ENCODE measurements at places on chromosomes 11 and 22. TPM values are rescaled to one million over a fixed set of nuclear protein-coding genes. Genes with fewer than 3 reads are reported as not detected.

The TSPAN18 gene
- 8.5 TPM for total RNA-seq

- DNase-seq = no peak
Observed at GRCh38 chr22:36563898-36564297, 34.9 kb upstream of the EIF3D start.

GRCh38 chr22:22408731-22409696 is 99.5 kb downstream of the ZNF280B start:
- no peak for DNase-seq

The ELFN2 gene
- total RNA-seq = 0.54 TPM

The HMOX1 gene
- 55.5 TPM for total RNA-seq

DNA sequence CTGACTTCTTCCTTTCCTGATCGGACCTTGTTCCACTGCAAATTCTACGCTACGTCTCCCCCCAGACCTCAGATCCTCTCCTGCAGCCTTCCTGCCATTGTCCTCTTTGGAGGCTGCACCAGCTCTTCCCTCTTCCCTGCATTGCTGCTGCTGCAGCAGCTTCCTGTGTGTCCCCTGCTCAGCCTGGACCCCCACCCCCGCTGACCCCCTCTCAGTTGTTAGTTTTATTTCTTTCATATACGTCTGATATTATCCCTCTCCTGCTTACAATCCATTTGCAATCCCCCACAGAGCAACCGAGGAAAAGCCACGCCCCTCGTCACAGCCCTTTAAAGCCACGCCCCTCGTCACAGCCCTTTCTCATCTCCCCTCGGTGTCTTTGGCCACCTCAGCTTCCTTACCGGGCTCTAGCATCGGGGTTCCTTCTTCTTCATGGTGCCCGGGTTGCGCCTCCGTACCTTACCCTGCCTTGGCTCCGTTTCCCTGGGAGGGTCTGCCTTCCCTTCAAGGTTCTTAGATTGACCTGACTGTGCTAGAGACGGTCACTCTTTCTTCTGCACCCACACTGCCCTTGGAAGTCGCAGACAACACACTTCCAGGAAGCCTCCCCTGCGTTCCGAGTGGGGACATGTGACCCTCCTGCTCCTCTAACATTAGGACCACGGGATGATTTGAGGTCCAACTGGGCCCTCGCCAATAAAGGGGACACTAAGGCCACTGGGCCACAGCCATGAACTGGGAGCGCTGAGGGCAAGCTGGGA is 4.8 kb downstream of the MRGPRG start:
- peak; percentile 21 for DNase-seq

GRCh38 chr11:12542186-12542935 is 131.9 kb upstream of the TEAD1 start:
- DNase-seq = no peak

The LDHAL6A gene
- total RNA-seq = not detected

DNA sequence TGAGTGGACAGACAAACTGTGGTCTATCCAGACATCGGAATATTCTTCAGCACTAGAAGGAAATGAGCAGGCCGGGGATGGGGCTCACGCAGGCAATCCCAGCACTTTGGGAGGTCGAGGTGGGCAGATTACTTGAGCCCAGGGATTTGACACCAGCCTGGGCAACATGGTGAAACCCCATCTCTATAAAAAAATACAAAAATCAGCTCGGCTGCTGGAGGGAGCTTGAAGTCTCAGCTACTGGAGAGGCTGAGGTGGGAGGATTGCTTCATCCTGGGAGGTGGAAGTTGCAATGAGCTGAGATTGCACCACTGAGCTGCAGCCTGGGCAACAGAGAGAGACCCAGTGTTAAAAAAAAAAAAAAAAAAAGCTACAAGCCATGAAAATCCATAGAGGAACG is 8.0 kb upstream of the CTSD start:
- DNase-seq = no peak

The SYT9 gene
- total RNA-seq = 0.14 TPM

DNA sequence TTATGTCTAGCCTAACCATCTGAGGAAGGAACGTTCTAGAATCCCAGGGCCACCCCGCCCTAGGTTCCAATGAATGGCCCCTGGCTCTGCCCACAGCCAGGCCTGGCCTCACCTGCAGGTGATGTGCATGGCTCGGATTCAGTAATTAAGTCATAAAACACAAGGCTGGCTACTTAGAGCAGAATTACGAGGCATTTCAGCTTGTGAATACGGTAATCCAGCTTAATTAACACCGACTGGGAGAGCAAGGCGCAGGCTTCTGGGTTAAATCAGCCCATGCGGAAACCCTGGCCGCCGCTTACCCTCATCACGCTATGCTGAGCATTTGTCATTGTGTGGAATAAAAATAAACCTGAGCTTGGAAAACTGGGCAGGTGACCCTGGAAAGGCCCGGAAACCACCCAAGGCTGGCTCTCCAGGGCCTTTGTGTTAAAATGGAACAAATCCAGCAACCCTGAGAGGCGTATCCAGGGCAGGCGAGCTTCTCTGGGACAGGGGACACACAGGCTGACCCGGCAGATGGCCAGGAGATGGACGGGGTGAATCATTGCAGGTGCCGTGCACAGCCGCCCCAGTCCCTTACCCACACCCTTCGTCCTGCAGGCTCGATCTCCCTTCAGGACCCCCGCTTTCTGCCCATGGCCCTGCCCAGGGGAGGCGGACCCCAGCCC is 220.2 kb downstream of the CTTN start:
- DNase-seq = peak; percentile 67

GRCh38 chr22:27877501-27877900 is 41.6 kb downstream of the PITPNB start:
- no peak for DNase-seq

DNA sequence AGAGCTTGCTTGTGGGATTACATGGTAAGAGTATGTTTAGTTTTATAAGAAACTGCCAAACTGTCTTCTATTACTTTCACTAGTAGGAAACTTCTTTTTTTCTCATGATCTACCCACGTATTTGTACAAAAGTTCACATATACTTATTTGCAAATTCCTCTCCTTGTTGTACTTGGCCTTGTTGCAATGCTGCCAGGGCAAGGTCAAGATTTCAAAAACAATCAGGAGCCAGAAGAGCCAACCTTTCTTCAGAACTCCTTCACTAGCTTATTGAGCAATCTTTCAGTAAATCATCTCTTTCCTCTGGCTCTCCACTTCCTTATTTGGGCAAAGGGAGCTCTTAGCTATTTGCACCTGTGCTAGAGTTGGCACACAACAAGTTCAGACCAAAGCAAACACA is 9.7 kb downstream of the SRSF8 start:
- DNase-seq = no peak

The ELMOD1 gene
- 0.31 TPM for total RNA-seq

GRCh38 chr11:117187799-117188481 is 9.4 kb downstream of the SIDT2 start:
- DNase-seq = peak; percentile 34

The PHF21B gene
- 0.41 TPM for total RNA-seq

- DNase-seq = no peak
Observed at GRCh38 chr11:120517390-120517761, 5.8 kb downstream of the GRIK4 start.

DNA sequence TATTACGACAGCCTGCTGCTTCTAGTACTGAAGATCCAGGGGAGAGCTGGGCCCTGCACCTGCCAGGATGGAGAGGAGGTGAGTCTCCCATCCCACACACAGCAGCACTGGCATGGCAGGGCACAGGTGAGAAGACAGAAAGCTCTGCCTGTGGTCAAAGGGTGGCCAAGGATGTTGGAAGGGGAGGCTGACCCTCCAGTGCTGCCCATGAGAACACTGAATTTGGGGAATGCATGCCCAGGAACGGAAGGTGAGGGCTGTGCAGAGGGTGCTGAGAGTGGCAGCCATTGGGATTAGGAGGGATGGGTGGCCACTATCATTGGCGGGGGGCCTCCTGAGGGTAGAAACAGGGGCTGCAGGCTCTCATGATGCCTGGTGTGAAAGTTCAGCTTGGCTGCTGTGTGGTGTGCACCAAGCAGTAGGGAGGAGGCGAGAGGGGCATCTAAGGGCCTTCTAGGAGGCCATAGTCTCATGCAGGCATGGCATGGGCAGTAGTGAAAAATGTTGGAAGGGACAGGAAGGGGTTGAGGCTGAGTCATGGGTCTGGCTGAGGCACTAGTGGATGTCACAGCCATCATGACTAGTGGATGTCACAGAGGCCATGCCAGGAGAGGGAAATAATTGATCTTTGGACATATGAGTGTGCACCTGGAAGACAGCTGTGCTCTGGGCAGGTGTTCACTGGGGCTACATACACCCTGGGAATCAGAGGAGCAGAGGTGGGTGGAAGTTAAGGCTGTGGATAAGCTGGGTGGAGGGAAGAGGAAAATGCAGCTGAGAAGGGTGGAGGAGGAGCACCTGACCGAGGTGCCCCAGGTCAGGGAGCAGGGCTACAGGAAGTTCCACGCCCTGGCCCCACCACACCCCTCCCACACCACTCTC is 2.5 kb upstream of the LRRC74B start:
- peak; percentile 63 for DNase-seq

DNA sequence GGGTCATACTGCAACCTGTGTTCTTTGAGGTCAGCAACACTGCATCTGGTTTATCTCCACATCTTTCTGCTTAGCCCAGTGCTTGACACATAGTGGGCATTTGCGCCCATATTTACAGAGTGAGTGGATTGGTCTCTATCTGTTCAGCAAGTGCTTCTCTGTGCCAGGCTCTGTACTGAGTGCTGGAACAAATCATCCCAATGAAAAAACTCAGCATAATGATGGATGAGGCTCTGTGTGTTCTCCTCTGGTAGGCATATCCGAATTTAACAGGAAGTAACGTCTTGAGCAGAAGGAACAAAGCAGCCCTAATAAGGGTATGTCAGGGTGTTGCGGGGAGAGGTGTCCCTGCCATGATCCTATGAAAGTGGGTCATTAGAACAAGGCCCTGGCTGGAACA is 46.0 kb downstream of the MCM5 start:
- no peak for DNase-seq

GRCh38 chr11:34599406-34599945 is 21.4 kb upstream of the EHF start:
- DNase-seq = no peak

GRCh38 chr11:96303064-96303463 is 39.9 kb downstream of the MAML2 start:
- DNase-seq = no peak

DNA sequence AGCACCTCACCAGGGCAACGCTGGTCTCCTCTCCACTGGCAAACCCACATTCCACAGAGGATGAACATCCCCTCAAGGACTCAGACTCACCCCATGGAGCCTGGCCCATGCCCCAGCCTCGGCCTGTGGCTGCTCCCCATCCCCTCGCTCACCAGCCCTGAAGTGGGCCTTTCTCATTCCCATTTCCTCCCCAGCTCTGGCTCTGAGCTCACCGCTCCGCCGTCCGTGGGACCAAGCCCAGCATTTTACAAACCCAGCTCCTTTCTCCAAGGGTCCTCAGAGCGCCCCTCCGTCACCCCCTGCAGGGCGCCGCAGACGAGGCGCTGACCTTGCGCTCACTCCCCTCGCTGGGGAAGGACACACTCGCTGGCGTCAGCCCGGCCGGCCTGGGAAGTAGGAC is 6.9 kb upstream of the IGF2 start:
- no peak for DNase-seq

GRCh38 chr22:21567456-21568346 is at the start of gene UBE2L3:
TSS of gene UBE2L3 (plus strand) at chr22:21567714. CDS start at chr22:21567745, 31 bp downstream.
- DNase-seq = peak; percentile 88

The CCDC90B gene
- total RNA-seq = 26.6 TPM

DNA sequence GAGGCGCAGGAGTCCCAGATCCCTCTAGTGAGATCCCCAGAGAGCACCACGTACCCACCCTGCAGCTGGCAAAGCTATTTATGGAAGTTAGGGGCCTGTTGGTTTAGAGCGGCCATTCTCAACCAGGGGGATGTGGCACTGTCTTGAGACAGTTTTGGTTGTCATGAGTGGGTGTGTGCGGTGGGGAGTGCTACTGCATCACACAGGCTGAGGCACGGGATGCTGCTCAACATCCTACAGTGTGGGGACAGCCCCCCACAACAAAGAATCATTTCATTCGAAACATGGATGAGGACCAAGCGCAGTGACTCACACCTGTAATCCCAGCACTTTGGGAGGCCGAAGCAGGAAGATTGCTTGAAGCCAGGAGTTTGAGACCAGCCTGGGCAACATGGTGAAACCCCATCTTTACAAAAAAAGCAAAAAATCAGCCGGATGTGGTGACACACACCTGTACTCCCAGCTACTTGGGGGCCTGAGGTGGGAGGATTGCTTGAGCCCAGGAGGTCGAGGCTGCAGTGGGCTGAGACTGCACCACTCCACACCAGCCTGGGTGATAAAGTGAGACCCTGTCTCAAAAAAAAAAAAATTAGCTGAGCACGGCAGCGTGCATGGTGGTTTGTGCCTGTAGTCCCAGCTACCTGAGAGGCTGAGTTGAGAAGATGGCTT is 28.2 kb downstream of the GGT5 start:
- no peak for DNase-seq

The SCGB2A2 gene
- not detected for total RNA-seq

GRCh38 chr11:47443817-47444216 is 5.1 kb downstream of the RAPSN start:
- no peak for DNase-seq

DNA sequence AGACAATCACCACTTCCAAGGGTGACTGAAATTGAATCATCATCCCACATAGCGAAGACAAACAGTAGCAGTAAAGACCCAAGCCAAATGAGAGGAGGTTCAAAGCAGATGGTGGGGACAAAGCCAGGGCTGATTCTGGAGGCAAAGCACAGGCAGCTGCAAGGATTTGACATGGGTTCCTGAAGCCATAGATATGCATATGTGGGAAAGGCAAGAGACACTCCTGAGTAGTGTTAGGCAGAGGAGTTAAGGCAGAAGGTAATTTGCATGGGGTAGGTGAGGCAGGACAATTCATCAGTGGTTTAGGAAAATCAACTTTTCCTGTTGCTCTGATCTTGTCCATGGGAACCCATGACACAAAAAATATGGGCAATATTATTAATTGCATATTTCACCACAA is 462.8 kb downstream of the FAM181B start:
- no peak for DNase-seq

- DNase-seq = no peak
Observed at GRCh38 chr11:115743719-115744118, 239.5 kb upstream of the CADM1 start.

DNA sequence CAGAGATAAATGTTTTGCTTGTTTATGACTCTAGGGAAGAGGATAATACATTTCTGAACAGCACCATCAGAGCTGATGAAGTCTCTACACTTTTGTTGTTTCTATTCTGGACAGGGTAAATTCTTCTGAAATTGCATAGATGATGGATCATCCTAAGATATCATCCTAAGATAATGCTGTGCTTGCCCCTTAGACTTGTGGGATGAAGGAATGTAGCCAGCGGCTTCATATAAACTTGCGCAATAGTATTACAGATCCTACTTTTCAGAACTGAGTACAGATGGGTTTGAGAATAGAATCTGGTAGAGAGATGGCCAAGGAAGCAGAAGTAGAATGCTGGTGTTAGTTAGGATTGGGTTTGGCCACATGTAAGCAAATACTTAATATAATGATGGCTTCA is 61.0 kb downstream of the NCAM1 start:
- DNase-seq = no peak

The MS4A4E gene
- total RNA-seq = 1.3 TPM
